ENCODE measurements at places on chromosomes 1 and 21.

GRCh38 chr21:44518686-44519085 lies 21.3 kb downstream of the KRTAP10-1 start:
- DNase-seq = no peak

DNA sequence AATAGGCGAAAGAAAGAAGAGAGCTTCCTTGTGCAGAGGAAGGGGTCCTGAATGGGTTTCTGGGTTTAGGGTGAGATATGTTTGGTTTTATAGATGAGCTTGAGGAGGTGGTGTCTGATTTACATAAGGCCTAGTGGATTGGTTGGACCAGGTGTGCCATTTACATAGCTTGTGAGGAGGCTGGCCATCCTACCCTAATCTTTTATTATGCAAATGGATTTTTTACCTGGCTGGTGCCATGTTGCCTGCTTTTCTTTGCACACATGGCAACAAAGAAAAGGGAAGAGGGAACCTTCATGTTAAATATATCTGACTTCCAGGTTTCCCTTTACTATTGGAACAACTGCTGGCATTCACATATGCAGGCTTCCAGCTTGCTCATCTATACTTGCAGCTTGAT lies 585.3 kb downstream of the PTPRU start:
- no peak for DNase-seq

GRCh38 chr21:45415943-45416611 lies 11.1 kb downstream of the COL18A1 start:
- DNase-seq = no peak

DNA sequence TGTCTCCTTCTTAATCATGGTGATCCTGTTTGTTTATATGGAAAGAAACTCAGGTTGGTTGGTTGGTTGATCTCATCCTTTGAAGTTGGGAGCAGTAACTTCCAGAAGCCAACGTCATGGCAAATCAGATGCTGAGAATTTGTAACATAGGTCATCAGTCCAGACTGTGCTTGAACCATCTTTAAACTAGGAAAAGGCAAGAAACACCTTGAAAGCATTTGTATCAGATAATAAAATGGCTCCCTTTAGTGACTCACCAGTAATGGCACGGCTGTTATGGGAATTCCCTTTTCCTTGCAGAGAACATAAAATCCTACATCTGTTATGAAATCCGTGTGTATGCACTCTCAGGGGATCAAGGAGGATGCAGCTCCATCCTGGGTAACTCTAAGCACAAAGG lies 58.1 kb downstream of the SERBP1 start:
- DNase-seq = no peak

- no peak for DNase-seq
Measured at GRCh38 chr1:28506907-28507246, 1.0 kb downstream of the RCC1 start.

- DNase-seq = no peak
Measured at GRCh38 chr21:46160907-46161632, 5.7 kb upstream of the FTCD start.

DNA sequence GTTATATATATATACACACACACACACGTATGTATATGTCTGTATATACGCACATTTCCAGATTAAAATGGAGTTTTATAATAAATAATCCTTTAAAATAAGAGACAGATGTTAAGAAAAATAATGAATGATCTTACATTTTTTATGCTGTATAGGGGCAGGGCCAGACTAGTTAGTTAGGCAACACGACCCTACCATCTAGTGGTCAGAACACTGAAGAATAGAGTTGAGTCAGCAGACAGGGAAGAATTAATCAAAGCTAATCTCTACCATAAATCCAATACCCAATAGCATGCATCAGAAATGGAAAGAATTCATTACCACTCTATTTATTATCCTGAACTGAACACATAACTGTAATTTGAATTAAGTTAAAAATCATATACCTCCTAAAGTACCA lies 156.7 kb downstream of the BRINP3 start:
- DNase-seq = no peak

DNA sequence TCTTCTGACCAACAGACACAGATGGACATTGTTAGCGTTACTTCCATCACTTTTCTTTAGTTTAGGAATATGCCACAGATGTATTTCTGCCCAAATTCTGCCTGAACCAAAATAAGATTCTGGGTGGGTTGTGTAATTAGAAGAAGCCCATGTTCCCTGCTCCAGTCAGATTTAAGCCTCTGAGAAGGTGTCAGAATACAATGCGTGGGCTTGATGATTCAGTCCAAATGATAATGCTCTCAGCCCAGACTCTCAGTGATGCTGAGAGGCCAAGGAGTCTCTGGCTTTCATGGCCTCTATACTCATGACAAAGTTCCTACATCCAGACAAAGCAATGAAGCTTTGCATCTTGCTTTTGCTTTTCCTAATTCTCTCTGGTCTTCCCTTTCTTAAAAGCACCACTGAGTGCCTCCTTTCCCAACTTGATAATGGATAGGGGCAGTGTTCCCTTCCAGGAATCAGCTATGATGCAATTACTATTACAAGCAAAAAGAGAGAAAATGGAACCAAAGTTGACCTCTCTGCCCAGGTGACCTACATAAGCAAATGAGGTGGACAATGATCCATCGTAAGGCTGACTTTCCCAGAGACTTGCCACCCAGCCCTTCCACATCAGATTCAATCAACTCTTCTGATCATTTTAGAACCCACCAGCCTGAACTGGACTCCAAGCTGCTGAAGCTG lies 8.8 kb downstream of the SEC16B start:
- DNase-seq = no peak

GRCh38 chr1:226665505-226666163 lies 73.4 kb downstream of the ITPKB start:
- DNase-seq = no peak

GRCh38 chr1:246081138-246081702 lies 425.9 kb downstream of the SMYD3 start:
- no peak for DNase-seq

GRCh38 chr1:211761400-211761799 lies 69.2 kb downstream of the LPGAT1 start:
- no peak for DNase-seq

DNA sequence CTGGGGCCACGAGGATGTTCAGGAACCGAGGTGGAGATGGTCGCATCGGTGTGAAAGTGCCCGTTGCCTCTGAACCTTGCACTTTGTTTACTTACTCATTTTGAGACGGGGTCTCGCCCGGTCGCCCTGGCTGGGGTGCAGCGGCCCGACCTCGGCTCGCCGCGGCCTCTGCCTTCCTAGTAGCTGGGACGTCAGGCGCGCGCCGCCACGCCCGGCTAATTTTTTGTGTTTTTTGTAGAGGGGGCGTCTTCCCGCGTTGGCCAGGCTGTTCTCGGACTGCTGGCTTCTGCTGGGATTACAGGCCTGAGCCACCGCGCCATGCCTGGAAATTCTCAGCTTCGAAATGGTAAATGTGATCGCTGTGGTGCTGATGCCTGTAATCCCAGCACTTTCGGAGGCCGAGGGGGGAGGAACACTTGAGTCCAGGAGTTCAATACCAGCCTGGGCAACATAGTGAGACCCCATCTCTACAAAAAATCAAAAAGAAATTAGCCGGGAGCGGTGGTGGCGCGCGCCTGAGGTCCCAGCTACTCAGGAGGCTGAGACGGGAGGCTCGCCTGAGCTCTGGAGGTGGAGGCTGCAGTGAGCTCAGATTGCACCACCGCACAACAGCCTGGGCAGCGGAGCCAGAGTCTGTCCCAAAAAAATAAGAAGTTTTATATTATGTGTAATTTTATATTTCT lies 684 bp upstream of the MRPL20 start:
- no peak for DNase-seq

- DNase-seq = no peak
Measured at GRCh38 chr1:113479713-113480676, 89.7 kb downstream of the MAGI3 start.

- DNase-seq = no peak
Measured at GRCh38 chr21:17987382-17988101, 168.4 kb upstream of the C21orf91 start.

GRCh38 chr1:39082811-39083576 lies 56.8 kb downstream of the NDUFS5 start:
- no peak for DNase-seq

GRCh38 chr1:3639397-3639911 lies 10.4 kb downstream of the WRAP73 start:
- DNase-seq = no peak

- no peak for DNase-seq
Measured at GRCh38 chr21:32868631-32869454, 97.3 kb upstream of the PAXBP1 start.

DNA sequence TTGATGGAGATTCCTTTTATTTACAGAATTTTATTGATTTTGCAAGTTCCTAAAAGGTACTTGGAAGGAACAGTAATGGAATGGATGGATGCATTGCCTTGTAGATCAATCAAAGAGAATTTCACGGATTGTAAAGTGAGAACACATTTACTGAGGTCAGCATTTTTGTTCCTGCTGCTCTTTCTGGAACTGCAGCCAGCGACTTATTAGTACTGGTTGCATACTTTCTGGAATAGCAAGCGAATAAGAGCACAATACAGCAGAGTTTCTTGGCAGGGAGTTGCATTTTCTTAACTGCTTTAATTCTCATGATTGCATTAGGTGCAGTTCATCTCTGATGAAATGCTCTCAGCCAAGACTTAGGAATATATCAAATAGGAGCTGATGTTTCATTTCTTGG lies 106.1 kb upstream of the CHODL start:
- no peak for DNase-seq

- DNase-seq = peak; percentile 28
Measured at GRCh38 chr1:35894183-35894582, 11.2 kb downstream of the AGO1 start.

DNA sequence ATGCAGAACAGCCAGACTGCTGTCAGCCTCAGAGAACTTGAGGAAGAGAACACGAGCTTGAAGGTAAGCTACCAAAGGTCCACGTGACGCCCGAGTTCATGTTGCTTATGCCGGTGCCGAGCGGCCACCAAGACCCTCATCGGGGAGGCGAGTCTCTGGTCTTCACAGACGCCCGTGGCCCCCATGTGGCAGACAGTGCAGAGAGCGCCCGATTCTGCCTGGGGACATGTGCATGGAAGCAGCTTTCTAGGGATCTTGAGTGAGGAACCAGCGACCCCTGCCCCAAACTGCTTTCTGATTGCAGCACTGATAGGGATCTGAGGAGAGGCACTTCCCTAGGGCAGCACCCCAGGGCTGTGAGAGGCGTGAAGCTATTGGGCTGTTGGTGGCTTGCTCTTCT lies 56.3 kb upstream of the DIP2A start:
- no peak for DNase-seq

- DNase-seq = no peak
Measured at GRCh38 chr1:15965228-15965767, 10.6 kb downstream of the ZBTB17 start.

- DNase-seq = no peak
Measured at GRCh38 chr1:226659641-226660040, 79.4 kb downstream of the ITPKB start.

DNA sequence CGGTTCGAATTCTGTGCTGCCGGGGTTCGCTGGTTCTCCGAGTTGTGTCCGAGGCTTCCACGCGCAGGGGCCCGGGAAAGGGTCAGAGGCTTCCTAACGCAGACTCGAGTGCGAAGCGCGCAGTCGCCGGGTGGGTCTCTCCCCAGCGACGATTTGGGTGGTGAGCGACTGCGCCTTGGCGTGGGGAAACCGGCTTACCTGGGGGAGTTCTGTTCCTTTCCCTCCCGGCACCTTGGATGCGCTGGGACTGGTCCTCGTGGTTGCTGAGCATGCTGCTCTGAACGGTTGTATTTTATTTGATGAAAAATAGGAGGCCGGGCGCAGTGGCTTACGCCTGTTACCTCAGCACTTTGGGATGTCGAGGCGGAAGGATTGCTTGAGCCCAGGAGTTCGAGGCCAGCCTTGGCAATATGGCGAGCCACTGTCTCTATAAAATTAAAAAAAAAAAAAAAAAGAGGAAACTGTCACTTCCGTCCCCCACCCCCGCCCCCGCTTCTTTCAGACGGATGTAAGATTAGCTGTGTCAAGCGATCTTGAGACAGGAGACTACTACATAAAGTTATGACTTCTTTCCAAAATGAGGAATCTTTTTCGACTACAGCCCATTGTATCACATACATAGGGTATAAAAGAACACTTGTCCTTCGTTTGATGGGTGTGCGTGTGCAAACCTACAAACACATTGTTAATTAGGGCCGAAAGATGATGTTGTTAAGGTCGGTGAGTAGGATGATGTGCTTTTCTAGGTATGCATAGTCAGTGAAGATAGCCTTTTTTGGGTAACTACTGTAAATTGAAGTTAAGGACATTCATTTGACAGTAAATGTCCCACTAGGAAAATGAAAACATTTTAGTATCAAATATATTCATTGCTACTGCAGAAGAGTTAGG lies at the start of gene CCDC18:
CCDC18 (plus strand) TSS at position 2 of the 891 bp plus-strand sequence. CDS start 2,638 bp downstream, outside the sequence.
- DNase-seq = peak; percentile 17

DNA sequence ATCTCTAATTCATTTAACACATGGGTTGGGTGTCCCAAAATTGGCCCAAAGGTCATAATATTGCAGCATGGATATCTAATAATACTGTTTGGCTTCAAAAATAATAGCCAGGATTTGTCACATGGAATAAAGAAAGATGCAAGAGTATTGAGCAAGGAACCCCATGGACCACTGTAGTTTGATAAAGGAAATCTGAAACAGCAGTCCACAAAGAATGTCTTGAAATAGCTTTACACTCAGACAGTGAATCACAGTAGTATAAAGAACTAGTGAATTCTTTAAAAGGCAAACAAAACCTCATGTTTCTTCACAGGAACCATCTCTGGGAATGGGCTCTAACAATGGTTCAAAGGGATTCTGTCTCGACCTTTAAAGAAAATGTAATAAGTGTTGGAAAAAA lies 576.1 kb upstream of the ZRANB2 start:
- DNase-seq = no peak

DNA sequence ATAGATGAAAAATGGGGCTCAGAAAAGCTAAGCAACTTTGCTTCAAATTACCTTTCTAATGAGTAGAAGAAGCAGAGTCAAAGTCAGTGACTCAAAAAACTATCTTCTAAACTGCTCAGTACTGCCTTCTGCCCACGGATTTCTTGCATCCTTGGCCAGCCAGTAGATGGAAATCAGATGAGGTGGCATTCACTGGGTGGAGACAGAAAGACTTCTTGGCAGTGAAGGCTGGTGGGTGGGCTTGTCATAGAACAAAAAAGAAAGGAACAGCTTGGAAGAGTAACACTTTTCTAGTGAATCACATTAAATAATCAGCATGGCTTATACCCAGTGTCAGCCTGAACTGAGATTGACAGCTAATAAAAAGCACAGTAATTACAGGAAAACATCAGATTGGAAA lies 170.7 kb downstream of the ST6GALNAC5 start:
- DNase-seq = no peak

DNA sequence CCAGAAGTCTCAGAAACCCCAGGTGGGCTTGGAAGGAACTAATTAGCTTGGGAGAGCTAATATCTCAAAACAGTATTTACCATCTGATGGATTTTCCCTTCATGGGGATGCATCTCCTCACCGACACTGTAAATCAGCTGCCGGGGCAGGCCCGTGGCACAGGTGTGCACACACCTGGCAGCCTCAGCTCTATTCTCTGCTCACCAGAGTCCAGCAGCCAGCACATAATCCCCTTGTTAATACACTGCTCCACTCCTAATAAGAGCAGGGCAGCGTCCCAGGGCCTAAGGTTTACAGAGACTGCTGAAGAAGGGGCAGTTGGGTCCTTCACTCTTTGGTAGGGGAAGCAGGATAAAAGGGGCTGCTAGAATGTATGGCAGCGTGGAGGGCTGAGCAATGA lies 200.0 kb downstream of the TOMM20 start:
- no peak for DNase-seq

- no peak for DNase-seq
Measured at GRCh38 chr1:24383381-24383940, 30.1 kb downstream of the STPG1 start.
